ENCODE measurements at places on chromosomes 2 and 18.

DNA sequence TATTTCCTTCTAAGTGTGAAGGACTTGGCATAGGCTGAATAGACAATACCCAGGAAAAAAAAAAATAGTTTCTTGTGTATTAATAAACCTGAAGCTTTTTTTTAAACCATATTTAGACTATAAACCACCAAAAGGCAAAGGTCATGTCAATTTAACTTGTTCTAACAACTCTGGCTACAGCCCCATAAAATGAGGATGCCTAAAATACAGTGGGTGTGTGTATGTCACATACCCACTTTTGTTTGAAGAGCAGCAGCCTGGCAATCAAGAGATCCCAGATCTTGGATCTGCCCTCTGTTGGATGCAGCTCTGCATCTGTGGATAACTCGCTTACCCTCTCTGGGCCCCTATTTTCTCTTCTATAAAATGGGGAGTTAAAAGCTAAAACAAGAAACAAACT lies 65.4 kb downstream of the SATB2 start:
- DNase-seq, result no peak

DNA sequence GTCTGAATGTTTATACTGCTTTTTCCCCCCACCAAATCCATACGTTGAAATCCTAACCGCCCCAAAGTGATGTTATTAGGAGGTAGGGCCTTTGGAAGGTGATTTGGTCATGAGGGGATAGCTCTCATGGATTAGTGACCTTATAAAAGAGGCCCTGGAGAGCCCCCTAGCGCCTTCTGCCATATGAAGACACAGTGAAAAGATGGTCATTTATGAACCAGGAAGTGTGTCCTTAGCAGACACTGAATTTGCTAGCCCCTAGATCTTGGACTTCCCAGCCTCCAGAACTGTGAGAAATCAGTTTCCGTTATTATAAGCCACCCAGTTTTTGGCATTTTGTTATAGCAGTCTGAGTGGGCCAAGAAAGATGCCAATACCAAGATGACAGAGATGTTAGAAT lies 7.2 kb upstream of the TSN start:
- DNase-seq, result no peak

GRCh38 chr2:180952082-180952481 lies 28.3 kb upstream of the UBE2E3 start:
- no peak for DNase-seq

DNA sequence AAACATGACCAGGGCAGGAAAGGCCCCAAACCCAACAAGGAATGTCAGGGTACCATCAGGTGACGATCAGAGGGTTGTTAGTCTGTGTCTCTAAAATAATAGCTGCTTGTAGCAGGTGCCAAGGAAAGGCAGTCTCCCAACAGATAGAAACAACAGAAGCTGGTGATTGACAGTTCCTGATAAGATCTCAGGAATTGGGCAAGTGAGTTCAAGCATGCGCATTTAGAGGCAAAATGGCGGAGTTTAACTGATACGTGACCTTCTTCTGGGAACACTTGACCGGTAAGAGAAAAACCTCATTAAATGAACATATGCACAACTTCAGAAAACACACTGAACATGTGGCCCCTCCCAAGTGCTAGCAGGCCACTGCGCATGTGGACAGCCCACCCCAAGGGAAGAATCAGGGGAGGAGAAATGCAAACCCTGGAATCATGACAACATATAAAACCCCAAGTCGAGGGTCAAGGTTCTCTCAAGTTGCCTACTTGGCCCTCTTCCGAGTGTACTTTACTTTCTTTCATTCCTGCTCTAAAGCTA lies 664.9 kb downstream of the KCNJ3 start:
- no peak for DNase-seq

DNA sequence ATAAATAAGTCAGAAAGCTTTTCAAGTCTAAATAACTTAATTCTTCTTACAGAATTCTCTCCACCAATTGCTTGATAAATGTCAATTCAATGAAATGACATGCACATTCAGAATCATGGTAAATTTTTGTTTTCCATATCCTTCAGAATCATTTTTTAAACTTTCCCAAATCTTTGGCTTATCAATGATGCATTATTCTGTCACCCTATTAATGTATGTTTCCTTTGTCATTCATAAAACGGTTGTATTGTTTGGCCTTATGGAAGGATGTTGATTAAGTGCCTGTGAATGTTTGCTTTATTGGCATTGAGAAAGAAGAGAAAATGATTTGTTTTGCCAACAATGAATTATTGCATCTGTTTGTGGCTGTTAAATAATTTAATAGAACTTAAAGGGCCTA lies 260.9 kb downstream of the PLCL1 start:
- no peak for DNase-seq

- no peak for DNase-seq
Measured at GRCh38 chr2:97736608-97737330, 23.4 kb downstream of the ZAP70 start.

- no peak for DNase-seq
Measured at GRCh38 chr2:160352500-160352899, 141.1 kb downstream of the RBMS1 start.

DNA sequence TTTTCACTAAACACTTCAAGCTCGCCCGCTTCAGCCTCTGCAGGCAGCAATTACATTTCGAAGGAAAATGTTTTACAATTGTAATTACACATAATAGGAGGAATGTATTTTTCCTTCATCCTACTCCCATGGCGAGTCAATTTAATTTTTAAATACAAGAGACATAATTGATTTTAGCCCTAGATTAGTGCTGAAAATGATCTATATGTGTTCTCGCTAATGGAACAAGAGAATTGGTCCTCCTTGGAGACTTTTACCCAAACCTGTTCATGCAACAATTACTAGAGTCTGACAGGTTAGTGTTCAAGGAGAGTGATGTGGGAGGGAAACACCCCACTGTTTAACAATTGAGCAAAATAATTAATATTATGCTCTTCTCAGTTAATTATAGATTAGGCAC lies 509.4 kb upstream of the SETBP1 start:
- no peak for DNase-seq

DNA sequence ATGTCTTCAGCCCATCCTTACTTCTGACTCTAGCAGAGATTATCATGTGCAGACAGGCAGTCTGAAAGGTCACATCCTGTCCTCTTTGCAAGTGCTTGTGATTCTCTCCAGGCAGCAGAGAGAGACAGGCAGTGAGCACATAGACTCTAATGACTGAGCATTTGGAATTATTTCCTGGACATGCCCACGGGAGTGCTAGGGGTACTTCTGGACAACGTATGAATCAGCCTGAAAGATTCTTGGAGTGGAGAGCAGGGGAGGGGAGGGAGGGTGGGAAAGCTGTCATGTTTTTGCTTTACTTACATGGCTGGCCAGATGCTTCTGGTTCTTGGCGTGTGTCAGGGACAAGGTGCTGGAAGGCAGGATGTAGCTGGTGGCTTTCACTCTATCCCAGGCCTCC lies 150.6 kb downstream of the RIF1 start:
- DNase-seq, result no peak

- peak; percentile 38 for DNase-seq
Measured at GRCh38 chr2:218257390-218257981, 3.3 kb upstream of the GPBAR1 start.

DNA sequence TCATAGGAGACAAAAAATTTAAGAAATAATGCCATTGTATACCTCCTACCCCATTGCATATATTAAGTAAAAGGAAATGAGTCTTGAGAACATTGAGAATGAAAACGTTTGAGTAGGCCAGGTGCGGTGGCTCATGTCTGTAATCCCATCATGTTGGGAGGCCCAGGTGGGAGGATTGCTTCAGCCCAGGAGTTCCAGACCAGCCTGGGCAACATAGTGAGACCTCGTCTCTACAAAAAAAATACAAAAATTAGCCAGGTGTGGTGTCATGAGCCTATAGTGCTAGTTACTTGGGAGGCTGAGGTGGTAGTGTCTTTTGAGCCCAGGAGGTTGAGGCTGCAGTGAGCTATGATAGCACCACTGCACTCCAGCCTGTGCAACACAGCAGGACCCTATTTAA lies 107.7 kb upstream of the MGAT5 start:
- DNase-seq, result no peak

GRCh38 chr18:78126536-78126935 lies 853.1 kb upstream of the SALL3 start:
- DNase-seq, result no peak

DNA sequence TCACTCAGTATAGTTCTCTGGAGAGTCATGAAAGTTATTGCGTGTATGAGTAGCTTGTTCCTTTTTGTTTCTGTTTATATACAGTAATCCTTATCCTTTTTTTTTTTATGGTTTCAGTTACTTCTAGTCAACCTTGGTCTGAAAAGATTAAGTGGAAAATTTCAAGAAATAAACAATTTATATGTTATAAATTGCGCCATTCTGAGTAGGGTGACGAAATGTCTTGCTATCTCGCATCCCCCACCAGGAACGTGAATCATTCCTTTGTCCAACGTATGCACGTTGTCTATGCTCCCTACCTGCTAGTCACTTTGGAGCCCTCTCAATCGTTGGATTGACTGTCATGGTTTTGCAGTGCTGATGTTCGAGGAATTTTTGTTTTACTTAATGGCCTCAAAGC lies 60.4 kb downstream of the FAM117B start:
- DNase-seq, result no peak

DNA sequence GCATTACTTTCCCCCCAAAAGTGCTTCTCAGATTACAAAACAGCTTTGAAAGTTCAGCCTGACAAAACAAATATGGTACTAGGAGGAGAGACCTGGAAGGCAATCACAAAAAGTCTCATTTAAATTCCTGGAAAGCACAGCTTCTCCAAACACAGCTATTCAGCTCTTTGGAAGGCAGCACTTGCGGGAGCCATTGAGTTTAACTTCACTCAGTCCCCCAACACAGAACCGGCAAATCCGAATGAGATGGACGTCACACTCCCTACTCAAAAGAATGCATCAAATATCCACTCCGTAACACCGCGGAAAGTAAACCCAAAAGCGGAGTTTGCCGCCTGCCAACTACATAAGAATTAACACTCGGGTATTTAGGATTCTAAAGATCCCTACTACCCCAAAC lies 638 bp downstream of the ST6GAL2 start:
- DNase-seq, result no peak

GRCh38 chr18:48769006-48769636 lies 181.6 kb downstream of the SMAD7 start:
- DNase-seq, result no peak

DNA sequence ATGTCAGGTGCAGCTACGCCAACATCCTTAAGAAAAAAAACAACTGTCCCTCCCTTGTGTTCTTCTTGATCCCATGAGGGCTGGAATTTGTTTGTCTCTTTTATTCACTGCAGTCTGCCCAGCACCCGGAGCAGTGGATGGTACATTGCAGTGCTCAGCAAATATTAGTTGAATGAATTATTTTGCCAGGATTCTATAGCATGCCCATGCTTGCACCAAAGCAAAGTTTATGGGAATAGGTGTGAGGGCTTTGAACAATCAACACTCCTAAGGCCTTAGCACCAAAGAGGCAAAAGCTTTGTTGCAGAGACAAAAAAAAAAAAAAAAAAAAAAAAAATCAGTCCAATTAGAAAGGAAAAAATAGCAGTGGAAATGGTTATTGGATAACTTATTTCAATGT lies 28.7 kb upstream of the DCC start:
- DNase-seq, result no peak

GRCh38 chr2:108217211-108217610 lies 22.6 kb upstream of the SULT1C3 start:
- no peak for DNase-seq

DNA sequence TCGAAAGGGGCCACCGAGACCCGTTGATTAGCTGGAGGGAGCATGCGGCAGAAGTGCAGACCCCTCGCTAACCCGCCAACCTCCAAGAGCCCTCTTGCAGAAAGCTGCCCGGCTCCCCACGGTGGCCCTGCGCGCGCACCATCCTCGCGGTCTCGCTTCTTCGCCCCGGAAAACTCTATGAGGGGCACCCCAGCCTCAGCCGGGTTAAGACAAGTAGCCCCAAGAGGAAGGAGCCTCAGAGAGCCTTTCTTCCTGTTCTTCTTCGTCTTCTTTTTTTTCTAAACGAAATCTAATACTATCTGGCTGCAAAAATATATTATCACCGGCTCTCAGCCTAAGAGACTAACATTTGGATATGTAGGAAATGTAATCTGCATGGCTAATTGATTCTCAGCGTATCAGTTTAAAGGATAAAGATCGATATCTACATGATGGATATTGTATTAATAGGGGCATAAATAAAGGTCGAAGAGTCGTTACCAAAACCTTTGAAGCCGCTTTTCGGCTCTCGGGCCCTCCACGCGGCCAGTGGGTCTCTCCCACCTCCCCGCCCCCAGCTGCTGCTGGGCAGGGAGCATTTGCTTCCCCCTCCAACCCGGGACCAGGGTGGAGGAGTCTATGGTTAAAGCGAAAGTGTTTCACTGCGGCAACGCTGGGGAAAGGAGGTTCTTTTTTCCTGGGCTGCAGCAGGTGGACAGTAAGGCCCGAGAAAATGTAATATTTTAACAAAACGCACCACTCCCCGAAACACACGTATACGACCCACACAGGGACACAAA lies 6.1 kb upstream of the PAX3 start:
- no peak for DNase-seq

- DNase-seq, result no peak
Measured at GRCh38 chr2:4964579-4964978, 727.6 kb upstream of the SOX11 start.

- no peak for DNase-seq
Measured at GRCh38 chr2:130884013-130884412, 47.3 kb downstream of the ARHGEF4 start.

DNA sequence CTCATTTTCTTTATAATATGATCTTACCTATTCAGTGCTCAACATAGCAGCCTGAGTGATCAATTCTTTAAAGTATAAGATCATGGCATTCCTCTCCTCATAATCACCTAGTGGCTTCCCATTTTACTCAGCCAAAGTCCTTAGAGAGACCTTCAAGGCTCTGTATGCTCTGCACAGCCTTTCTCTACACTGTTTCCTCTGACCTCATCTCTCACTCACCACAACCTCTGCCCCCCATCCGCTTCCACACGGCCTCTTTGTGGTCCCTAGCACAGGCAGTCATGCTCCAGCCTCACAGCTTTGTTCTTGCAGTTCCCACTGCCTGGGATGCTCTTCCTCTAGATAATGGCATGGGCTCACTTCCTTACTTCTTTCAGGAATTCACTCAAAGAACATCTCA lies 109.2 kb downstream of the HIBCH start:
- DNase-seq, result no peak

GRCh38 chr18:28284132-28284531 lies 107.2 kb upstream of the CDH2 start:
- DNase-seq, result no peak

GRCh38 chr2:7432436-7432835 lies 515.2 kb downstream of the RNF144A start:
- DNase-seq, result no peak

- no peak for DNase-seq
Measured at GRCh38 chr2:68391099-68391498, 26.0 kb downstream of the PLEK start.

- no peak for DNase-seq
Measured at GRCh38 chr2:212580117-212580516, 41.5 kb upstream of the ERBB4 start.

DNA sequence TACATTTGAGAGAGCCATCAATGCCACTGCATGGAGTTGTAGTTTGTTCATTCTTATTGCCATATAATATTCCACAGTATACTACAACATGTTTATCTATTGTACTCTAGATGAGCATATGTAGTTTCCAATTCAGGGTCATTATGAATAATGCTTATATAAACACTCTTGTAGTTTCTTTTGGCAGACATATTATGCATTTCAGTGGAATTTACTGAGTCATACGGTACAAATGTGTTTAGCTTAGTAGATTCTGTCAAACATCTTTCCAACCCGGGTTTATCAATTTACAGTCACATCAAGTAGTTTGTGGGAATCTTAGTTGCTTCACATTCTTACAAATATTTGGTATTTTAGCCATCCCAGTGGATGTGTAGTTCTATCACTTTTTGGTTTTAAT lies 161.1 kb downstream of the KCNH7 start:
- DNase-seq, result no peak

GRCh38 chr2:77192811-77193289 lies 329.3 kb downstream of the LRRTM4 start:
- no peak for DNase-seq
